Activated CD8-positive, alpha-beta memory T cell treated with anti-CD3 and anti-CD28 coated beads, Interleukin-2, amount 50 U/mL, for 4 hours (primary cell): ENCODE measurements at places on chromosomes 6 and 20.

DNA sequence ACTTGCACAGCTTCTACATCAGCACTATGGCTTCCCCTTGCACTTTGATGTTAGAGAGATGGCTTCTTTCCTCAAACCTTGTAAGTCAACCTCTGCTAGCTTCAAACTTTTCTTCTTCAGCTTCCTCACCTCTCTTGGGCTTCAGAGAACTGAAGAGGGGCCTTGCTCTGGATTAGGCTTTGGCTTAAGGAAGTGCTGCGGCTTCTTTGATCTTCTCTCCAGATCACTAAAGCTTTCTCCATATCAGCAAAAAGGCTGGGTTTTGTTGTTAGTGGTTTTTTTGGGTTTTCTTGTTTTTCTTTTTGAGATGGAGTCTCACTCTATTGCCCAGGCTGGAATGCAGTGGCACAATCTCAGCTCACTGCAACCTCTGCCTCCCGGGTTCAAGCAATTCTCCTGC, 24.0 kb downstream of the CDK5RAP1 start:
- DNase-seq, result no peak

DNA sequence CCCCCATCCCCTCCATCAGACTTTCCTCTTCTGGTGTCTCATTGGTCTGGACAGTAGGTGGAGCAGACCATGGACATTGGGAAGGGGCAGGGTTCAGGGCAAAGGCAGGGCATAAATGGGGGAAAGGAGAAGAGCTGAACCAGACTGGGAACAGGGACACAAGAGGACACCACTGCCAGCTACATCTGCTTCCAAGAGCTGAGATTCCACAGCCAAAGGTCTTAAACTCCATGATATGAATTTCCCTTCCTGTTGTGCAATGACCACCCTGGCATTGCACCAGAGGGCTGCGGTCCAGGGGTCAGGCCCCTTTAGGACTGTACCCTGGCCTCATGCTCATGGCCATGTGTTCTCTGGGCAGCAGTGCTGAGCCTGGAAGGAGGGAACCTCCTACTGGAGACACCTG, 137.9 kb downstream of the MAFB start:
- no peak for DNase-seq

GRCh38 chr20:53579581-53580375, 13.9 kb downstream of the ZNF217 start:
- DNase-seq, result no peak

- no peak for DNase-seq
Observed at GRCh38 chr6:17276766-17277165, 4.4 kb upstream of the RBM24 start.

DNA sequence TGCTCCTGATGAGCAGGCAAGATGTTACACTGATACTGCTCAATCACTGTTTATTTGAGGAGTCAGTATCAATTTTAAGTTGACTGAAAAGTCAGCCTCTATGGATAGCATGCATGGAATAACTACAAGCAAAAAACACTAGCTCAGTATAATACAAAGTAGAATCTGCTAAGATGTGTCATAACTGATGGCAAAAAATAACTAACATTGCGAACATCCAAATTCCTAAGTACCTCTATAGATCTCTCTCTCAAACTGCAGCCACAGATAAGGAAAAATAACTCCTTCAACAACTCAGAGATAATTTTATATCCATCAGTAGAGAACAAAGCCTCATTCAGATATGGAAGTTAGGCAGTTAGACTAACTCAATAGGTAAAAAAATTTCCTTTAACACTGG, 16.3 kb downstream of the HDAC2 start:
- DNase-seq, result no peak

- DNase-seq, result no peak
Observed at GRCh38 chr20:49856904-49857303, 44.3 kb downstream of the SLC9A8 start.

DNA sequence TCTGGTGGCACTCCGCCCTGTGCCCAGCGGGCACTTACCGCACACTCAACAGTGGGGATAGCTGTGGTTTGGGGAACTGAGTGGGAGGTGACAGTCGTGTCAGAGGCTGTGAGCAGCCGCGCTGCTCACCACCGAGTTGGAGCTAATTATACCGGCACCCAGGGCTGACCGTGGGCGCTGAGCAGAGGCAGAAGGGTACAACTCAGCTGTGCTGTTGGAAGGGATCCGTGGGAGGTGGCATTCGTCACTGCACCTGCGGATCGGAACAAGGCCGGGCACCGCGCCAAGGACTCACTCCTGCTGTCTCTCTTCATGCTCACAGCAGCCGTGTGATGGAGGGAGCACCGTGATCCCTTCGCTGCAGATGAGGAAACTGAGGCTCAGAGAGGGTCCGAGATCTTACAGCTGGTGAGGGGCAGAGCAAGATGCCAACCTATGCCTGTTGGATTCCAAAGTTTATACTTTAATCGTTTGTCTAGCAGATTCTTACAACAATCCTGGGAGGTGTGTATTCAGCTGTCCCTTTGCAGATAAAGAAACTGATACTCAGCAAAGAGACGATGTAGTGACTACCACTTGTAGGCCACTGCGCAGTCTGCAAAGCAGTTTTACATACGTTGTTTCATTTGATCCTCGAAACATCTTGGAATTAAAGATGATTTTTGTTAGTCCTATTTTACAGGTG, 713 bp upstream of the ELMO2 start:
- peak; percentile 92 for DNase-seq

DNA sequence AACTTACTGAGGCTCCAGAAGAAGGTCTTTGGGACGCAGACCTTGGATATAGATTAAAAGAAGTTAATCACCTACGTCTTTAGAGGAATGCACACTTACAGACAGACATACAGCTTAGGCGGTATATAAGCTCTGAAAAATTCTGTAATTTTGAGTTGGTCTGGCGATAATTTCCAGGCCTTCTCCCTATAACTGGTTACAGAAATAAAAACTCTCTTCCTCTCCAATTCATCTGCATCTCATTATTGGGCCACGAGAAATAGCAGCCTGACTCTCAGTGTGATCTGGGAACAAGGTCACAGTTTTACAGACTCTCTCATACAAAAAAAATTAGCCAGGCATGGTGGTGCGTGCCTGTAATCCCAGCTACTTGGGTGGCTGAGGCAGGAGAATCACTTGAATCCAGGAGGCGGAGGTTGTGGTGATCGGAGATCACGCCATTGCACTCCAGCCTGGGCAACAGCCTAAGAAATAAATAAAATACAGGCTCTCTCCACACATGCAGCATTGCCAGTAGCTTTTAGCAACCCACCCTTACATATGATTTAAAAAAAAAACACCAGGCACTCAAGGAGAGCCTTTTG, 4.7 kb downstream of the ZBTB24 start:
- DNase-seq, result no peak

DNA sequence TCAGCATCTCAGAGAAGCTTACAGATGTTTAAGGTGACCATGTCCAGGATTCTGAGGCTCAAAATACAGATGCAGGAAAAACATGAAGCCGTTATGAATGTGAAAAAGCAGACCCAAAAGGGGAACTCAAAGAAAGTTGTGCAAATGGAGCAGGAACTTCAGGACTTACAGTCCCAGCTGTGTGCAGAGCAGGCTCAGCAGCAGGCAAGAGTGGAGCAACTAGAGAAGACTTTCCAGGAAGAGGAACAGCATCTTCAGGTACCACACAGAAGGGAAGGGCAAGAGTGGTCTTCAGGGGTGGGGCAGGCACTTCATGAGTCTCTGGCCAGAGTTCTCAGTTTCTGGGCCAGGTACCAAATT, 15.2 kb downstream of the RNF8 start:
- DNase-seq, result no peak

GRCh38 chr6:75221116-75221515, 15.3 kb upstream of the COL12A1 start:
- no peak for DNase-seq

DNA sequence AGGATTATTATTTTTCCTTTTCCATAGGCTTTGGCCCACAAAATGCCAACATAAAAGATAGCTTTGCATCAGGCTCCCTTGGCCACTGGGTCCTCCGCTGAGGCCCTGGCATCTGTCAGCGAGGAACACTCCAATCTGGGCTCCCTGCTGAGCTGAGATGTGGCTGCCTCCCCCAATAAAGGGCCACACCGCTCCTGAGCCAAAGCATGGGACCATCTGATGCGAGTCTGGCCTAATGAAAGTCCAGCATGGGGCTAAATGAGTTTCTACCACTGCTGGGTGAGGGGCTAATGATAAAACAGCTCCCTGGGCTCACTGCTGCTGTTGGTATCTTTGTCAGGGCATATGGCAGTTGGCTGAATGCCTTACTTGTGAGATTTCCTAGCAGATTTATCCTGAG, 817.5 kb upstream of the SLC35B3 start:
- DNase-seq, result no peak

DNA sequence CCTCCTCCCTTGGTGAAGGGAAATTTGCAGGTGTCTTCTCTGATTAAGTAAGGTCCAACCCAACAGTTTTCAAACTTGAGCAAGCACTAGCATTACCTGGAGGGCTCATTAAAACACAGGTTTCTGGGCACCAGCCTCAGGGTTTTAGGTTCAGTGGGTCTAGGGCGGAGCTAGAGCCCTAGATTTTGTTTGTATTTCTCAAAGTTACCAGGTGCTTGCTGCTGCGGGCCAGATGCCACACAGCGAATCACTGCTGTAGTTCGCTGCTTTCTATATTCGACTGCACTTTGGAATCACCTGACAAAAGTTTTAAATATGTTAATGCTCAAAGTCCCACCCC, 869 bp downstream of the COL21A1 start:
- DNase-seq, result no peak

GRCh38 chr6:53924277-53924676, 129.5 kb downstream of the LRRC1 start:
- DNase-seq, result no peak

DNA sequence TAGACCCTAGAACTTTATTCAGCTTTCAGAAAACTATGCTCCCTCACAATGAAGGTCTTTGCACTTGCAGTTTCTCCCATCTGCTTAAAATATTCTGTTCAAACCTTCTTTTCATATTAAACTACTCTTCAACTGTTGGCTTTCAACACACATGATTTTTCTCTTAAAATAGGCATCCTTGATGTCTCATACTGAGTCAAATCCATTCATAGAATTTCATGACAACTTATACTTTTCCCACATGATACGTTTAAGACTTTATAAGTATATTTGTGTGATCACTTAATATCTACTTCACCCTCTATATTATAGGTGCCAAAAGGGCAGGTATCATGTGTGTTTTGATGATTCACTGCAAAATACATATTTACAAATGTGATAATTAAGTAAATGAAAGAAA, 412.5 kb downstream of the MMUT start:
- DNase-seq, result no peak

DNA sequence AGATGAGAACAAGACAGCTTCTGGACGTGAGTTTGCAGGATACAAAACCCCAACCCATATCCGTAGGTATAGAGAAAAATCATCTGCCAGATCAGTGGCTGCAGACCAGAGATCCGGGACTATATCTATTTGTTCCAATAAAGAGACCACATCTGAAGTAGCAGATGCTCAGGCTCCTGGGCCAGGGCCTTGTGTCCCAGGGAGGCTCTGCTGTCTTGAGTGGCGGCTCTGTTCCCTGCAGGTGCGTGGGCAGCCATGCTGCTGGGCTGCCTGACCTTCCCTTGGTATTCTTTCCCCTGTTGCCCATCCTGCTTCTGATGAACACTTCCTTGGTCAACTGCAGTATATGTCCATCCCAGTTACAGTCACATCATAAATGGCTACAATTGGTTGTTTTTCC, 34.9 kb downstream of the ERMARD start:
- DNase-seq, result no peak

DNA sequence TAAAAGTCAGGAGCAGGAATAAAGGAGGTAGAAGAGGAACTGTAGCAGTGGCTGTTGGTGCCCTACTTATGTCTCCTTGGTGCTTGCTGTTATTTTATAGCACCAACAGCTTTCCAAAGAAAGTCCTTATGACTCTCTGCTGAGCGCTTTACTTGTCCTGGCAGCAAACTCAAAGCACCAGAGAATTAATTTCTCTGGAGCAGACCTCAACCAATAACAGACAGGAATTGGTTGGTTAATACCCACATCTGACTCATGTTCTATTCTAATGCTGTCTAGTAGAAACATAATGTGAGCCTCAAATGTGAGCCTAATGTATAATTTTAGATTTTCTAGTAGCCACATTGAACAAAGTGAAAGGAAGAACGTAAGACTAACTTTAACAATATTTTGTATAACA, 685.9 kb downstream of the KIF16B start:
- no peak for DNase-seq

- DNase-seq, result no peak
Observed at GRCh38 chr20:52103913-52104545, 87.5 kb downstream of the ZFP64 start.

DNA sequence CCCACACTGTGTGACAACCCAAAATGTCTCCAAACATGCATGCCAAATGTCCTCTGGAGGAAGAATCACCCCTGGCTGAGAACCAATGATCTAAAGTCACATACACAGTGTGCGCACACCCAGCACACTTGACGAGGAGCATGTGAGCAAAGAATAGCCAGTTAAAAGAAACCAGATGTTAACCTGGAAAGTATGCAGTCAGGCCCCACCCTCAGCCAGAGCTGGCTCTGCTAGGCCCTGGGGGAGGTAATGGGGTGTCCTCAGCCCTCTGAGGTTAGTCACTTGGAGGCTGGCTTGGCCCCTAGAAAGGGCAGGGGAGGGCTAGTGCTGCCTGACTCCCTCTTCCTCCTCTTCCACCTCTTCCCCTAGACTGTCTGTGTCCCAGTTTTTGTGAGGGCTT, 15.2 kb upstream of the GUCA1A start:
- DNase-seq, result no peak
